ENCODE measurements at places on chromosomes 6 and 20. TPM values are rescaled to one million over a fixed set of nuclear protein-coding genes. Genes with fewer than 3 reads are reported as not detected.

C6orf52 gene
- 0.80 TPM for polyA plus RNA-seq

JAG1 gene
- 17.9 TPM for polyA plus RNA-seq

WRNIP1 gene
- 35.8 TPM for polyA plus RNA-seq

SMPDL3A gene
- polyA plus RNA-seq = 4.6 TPM

GPR63 gene
- 0.06 TPM for polyA plus RNA-seq

AAR2 gene
- 7.8 TPM for polyA plus RNA-seq

PSORS1C2 gene
- polyA plus RNA-seq = not detected

ZC3H12D gene
- 0.95 TPM for polyA plus RNA-seq

SLC16A10 gene
- polyA plus RNA-seq = 2.5 TPM

HLA-DQA2 gene
- polyA plus RNA-seq = not detected

PGC gene
- 2.0 TPM for polyA plus RNA-seq

FAM83B gene
- 0.22 TPM for polyA plus RNA-seq

GPLD1 gene
- 0.44 TPM for polyA plus RNA-seq

VAPB gene
- 20.8 TPM for polyA plus RNA-seq

HNF4A gene
- polyA plus RNA-seq = not detected

IMPG1 gene
- not detected for polyA plus RNA-seq

FRMD1 gene
- 0.12 TPM for polyA plus RNA-seq

GMDS gene
- 8.1 TPM for polyA plus RNA-seq

RFX6 gene
- polyA plus RNA-seq = not detected

DOK5 gene
- 2.3 TPM for polyA plus RNA-seq

ENPP5 gene
- 3.4 TPM for polyA plus RNA-seq

C6orf15 gene
- not detected for polyA plus RNA-seq

SLC22A7 gene
- polyA plus RNA-seq = not detected

NFKBIL1 gene
- polyA plus RNA-seq = 22.2 TPM

ALDH8A1 gene
- polyA plus RNA-seq = 1.7 TPM

TGM2 gene
- 475 TPM for polyA plus RNA-seq

FOXA2 gene
- polyA plus RNA-seq = not detected

SPATS1 gene
- polyA plus RNA-seq = not detected

CD24 gene
- 0.42 TPM for polyA plus RNA-seq

ADGRF5 gene
- 28.8 TPM for polyA plus RNA-seq

FANCE gene
- 2.4 TPM for polyA plus RNA-seq

NOTCH4 gene
- 123 TPM for polyA plus RNA-seq

TCF21 gene
- polyA plus RNA-seq = 8.0 TPM

GCLC gene
- 6.0 TPM for polyA plus RNA-seq

RBBP9 gene
- polyA plus RNA-seq = 3.2 TPM

SLC17A1 gene
- not detected for polyA plus RNA-seq

SRMS gene
- polyA plus RNA-seq = not detected

MAP1LC3A gene
- 133 TPM for polyA plus RNA-seq

PRDM13 gene
- polyA plus RNA-seq = not detected

DLK2 gene
- 4.5 TPM for polyA plus RNA-seq

ZNF391 gene
- polyA plus RNA-seq = 0.46 TPM

ADGRF4 gene
- polyA plus RNA-seq = 0.01 TPM

PPDPF gene
- polyA plus RNA-seq = 324 TPM

TTLL9 gene
- polyA plus RNA-seq = 0.03 TPM

MUC21 gene
- polyA plus RNA-seq = 0.09 TPM

LIME1 gene
- 15.7 TPM for polyA plus RNA-seq

LCA5 gene
- 0.94 TPM for polyA plus RNA-seq

F13A1 gene
- polyA plus RNA-seq = 8.4 TPM

IRAK1BP1 gene
- polyA plus RNA-seq = 1.1 TPM

VWA7 gene
- 2.2 TPM for polyA plus RNA-seq

LRRN4 gene
- polyA plus RNA-seq = not detected

DDO gene
- 11.0 TPM for polyA plus RNA-seq

TINAG gene
- polyA plus RNA-seq = 0.04 TPM

CLPSL1 gene
- polyA plus RNA-seq = not detected

CALHM5 gene
- 1.2 TPM for polyA plus RNA-seq

All from heart right ventricle (tissue), 16 donors.